ENCODE measurements at places on chromosomes 5 and 9. TPM values are rescaled to one million over a fixed set of nuclear protein-coding genes. Genes with fewer than 3 reads are reported as not detected.

The CFAP90 gene
- not detected for total RNA-seq

The SLC28A3 gene
- 0.11 TPM for total RNA-seq

The PCDHGA2 gene
- total RNA-seq: 2.1 TPM

The FOXD4 gene
- 0.24 TPM for total RNA-seq

The CSF2 gene
- 0.68 TPM for total RNA-seq

The PCDHGA9 gene
- total RNA-seq: 0.55 TPM

The CDH6 gene
- not detected for total RNA-seq

The IL3 gene
- total RNA-seq: not detected

The FOXI1 gene
- not detected for total RNA-seq

The SLC6A7 gene
- not detected for total RNA-seq

The FOXD4L3 gene
- total RNA-seq: not detected

The CDX1 gene
- total RNA-seq: 1.8 TPM

The WDR55 gene
- 16.0 TPM for total RNA-seq

- no peak for DNase-seq
Measured at GRCh38 chr5:11504065-11504885, 400.0 kb downstream of the CTNND2 start.

GRCh38 chr5:1973391-1974013 lies 90.8 kb upstream of the IRX4 start:
- DNase-seq: no peak

GRCh38 chr5:10932426-10932825 lies 171.4 kb upstream of the DAP start:
- no peak for DNase-seq

DNA sequence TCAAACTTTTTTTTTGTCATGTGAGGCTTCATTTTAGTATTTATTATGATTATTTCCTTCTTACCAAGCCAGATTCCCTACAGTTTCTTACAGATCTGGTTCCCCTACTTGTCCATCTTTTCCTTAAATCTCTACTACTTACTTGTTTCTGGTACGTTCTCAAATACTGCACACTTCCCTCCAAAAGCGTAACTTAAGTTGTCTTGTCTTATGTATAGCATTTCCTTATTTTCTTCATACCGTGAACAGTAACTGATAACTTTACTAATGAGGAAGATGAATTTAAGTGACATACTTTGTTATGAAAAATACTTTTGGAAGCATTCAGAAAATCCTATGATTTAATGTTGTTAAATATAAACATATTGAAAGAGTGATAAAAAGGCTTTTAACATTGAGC lies 67.3 kb downstream of the PARP8 start:
- no peak for DNase-seq

DNA sequence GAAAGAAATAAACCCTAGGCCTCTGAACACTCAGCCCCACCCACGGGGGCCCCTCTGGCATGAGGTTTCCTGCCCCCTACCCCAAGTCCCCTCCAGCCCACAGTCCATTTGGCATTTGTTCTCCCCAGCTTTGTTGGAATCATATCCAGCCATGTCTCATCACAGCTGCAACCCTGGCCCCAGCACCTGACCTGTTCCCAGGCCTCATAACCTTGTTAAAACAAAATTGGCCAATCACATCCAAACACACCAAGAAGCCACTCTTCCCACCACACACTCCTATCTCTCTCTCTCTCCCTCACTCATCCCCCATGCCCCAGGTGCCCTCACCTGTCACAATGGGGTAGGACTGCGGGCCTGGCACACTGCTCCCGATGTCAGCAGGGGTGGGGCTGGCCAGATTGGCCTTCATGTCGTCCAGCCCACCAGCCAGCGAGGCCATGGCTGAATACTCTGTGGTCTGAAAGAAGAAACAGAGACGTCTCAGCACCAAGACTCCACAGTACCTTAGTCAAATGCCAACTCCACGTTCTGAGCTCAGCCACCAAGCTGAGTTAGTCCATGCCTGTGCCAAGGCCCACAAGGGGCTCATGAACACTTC lies 110.9 kb downstream of the PAX5 start:
- no peak for DNase-seq

GRCh38 chr9:3758816-3759576 lies 233.2 kb upstream of the RFX3 start:
- DNase-seq: peak; percentile 6

DNA sequence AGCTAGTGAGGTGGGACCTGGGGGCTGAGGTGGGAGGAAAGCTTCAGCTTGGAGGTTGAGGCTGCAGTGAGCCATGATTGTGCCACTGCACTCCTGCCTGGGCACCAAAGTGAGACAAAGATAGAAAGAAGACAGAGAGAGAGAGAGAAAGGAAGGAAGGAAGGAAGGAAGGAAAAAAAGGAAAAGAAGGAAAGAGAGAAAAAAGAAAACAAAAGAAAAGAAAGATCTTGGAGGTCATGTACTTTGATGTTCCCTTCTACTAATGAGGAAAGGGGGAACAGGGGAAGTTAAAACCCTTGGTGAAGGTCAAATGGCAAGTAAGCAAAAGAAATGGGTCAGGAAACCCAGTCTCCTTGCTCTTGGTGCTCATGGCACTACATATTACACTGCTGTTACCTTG lies 2.4 kb upstream of the RAI14 start:
- DNase-seq: no peak

DNA sequence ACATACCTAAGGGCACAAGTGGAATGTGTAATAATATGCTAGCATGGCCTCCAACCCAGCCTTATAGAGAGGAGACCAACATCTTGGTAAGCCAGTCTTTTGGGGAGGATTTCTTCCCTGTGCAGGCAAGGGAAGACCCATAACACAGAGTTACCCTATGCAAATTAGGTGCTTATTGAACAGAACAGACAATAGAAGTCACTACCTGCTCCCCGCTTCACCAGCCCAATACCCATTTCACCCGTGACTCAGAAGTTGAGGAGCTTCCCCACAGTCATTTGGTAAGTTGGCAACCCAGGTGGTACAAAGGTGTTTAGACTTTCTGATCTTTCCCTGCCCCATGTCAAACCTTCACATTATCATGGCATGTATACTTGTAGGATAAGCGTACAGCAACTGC lies 44.6 kb downstream of the AOPEP start:
- no peak for DNase-seq

DNA sequence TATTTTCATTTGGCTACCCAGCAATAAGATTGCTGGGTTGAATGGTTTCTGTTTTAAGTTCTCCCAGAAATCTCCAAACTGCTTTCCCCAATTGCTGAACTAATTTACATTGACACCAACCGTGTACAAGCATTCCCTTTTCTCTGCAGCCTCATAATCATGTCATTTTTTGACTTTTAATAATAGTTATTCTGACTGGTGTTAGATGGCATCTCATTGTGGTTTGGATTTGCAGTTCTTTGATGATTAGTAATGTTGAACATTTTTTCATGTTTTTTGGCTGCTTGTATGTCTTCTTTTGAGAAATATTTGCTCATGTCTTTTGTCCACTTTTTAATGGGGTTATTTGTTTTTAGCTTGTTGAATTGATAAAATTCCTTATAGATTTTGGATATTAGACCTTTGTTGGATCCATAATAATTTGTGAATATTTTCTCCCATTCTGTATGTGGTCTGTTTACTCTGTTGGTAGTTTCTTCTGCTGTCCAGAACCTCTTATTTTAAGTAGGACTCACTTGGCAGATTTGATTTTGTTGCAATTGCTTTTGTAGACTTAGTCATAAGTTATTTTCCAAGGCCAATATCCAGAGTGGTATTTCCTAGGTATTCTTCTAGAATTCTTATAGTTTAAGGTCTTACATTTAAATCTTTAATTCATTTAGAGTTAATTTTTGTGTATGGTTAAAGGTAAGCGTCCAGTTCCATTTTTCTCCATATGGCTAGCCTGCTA lies 793.7 kb downstream of the BRINP1 start:
- no peak for DNase-seq

- no peak for DNase-seq
Measured at GRCh38 chr5:60417500-60418181, 282.3 kb downstream of the DEPDC1B start.

DNA sequence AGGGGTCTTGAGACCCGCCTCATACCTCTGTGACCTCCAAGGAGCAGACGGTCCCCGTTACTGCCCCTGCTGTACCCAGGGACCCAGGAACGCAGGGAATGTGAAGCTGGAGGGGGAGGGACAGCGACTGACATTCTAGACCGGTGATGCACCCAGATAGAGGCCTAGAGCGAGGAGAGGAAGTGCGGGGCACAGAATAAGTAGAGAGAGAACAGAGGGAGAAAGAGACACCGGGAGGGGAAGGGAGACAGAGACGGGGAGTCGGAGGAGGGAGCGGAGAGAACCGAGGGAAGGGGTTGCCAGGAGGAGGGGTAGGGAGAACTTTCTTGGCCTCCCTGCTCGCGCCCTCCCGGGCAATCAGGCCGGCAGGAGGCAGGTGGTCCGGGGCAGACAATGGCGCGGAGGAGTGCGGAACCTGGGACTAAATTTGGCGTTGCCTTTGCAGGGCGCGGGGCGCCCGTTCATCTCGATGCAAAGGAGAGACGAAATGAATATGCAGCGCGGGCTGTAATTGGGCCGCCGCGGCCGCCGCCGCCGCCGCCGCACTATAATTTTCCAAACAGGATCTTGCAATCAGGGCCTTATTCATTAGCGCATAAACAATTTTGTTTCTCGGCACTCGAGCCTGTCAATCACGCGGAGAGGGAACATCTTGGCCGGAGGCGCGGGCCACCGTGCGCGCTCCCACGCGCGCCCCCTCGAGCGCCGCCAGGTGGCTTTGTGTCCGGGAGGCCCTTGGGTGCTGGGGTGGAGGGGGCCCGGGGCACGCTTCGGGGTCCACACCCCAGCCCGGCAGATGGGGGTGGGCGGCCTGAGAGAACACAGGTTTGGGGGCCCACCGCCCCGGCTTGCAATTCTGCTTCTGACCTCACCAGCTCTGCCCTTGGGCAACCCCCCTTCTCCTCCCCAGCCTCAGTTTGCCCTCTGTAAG lies 33.0 kb downstream of the NDUFA8 start:
- no peak for DNase-seq

GRCh38 chr9:119289740-119290433 lies 79.3 kb downstream of the BRINP1 start:
- no peak for DNase-seq

GRCh38 chr9:105103776-105104175 lies 140.7 kb upstream of the SLC44A1 start:
- DNase-seq: no peak

- DNase-seq: no peak
Measured at GRCh38 chr5:154949781-154950180, 8.9 kb downstream of the MRPL22 start.

DNA sequence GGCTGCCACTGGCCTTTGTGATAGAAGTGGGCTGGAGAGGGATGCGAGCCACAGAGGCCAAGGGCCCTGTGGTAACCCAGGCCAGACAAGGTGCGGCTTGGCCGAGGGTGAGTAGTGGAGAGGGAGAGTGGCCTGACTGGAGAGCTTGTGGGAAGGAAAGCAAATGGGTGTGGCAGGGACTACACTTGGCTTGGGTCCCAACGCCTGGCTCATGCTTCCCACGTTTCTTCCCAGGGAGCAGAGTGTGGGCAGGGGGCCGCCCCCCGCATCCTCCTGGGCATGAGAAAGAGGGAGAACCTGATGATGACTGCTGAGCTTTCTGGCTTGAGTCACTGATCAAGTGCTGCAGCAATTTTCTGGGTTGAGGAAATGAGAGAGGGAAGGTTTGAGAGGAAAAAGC lies 95.7 kb downstream of the ANKH start:
- DNase-seq: no peak

DNA sequence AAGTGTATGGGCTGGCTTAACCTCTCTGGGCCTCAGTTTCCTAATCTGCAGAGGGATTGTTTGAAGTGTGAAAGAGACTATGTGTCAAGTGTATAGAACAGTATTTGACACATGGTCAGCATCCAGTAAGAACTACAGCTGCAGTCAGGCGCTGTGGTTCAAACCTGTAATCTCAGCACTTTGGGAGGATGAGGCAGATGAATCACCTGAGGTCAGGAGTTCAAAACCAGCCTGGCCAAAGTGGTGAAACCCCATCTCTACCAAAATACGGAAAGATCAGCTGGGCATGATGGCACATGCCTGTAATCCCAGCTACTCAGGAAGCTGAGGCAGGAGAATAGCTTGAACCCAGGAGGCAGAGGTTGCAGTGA lies 31.9 kb upstream of the STING1 start:
- no peak for DNase-seq

DNA sequence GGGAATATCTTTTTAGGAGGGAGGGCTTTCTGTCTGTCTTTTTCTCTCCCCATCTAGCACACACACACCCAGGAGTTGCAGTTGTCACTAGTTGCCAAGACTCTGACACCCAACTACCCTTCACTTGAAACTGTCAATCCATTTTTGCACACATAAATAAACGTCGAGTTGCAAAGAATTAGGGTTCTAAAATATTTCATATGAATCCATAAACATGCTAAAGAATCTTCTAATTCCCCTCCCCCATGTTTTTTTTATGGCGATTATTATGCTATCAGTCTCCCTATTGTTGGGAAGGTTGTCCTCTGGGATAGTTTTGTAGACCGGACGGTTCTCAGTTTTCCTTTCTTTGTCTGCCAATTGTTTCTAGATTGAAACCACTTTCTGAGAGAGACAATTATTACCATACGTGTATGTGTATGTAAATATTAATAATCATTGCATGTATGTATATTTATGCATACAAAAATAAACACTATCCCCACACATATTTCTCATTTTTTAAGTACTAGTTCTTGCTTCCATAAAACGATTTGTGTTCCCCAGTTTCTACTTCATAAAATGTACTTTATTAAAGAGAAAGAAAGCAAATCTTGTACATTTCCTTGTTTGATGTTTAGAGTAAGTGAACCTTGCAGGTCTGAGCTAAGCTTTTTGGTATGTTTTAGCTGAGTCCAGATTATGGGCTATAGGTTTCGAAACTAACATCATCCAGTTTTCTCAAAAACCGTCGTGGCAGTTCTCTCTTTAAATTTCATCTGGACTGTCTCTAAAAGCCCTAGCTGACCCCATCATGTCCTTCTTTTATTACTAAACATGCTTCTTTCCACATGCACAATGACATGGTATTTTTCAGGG lies 165.0 kb upstream of the MPDZ start:
- DNase-seq: no peak

DNA sequence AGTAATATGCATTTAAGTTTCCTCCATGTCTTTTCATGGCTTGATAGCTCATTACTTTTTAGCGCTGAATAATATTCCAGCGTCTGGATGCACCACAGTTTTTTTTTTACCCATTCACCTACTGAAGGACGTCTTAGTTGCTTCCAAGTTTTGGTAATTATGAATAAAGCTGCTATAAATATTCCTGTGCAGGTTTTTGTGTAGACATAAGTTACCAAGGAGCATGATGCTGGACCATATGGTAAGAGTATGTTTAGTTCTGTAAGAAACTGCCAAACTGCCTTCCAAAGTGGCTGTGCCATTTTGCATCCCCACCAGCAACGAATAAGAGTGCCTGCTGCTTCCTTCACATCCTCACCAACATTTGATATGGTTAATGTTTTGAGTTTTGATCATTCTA lies 195.6 kb downstream of the PIK3R1 start:
- no peak for DNase-seq

GRCh38 chr5:944992-945685 lies 52.5 kb downstream of the TRIP13 start:
- no peak for DNase-seq
